ENCODE measurements at places on chromosomes 4 and X. TPM values are rescaled to one million over a fixed set of nuclear protein-coding genes. Genes with fewer than 3 reads are reported as not detected.

DNA sequence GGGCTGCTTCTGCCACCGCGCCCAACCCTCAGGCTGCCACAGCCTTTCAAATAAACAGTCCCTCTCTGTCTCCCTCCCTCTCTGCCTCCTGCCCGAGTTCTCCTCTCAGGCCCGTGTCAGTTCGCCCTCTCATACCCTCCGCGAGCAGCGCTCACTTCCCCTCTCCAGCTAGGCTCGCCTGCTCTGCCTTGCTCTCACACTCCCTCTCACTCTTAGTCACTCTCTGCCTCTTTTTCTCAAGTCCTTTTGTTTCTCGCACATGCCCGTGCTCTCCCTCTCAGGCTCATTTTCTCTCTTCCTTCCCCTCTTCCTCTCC is 3.2 kb downstream of the EFNB1 start:
- DNase-seq: peak; percentile 23

The UTP3 gene
- total RNA-seq: 18.8 TPM

GRCh38 chrX:129744861-129745321 is 6.1 kb downstream of the XPNPEP2 start:
- DNase-seq: no peak

The ADH5 gene
- 93.0 TPM for total RNA-seq

DNA sequence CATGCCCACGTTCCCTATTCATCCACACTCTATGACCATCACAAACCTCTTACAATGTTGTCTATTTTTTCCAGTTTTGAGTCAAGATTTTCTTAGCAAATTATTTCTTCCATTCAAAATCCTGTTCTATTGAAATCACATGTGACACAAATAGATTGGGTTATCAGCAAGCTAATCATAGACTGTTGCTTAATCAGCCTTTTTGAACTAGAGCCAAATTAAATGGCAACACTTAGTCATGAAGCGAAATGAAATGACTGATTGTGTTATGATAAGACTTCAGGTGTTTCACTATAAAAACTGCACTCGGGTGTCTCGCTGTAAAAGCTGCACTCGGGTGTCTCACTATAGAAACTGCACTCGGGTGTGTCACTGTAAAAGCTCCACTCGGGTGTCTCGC is 890.0 kb upstream of the FRG1 start:
- DNase-seq: no peak

GRCh38 chr4:123127218-123127617 is 204.8 kb upstream of the NUDT6 start:
- DNase-seq: peak; percentile 38
